Stimulated activated CD4-positive, alpha-beta T cell treated with anti-CD3 and anti-CD28 coated beads, TNF-alpha, amount 100 ng/mL, for 1 hour (primary cell): ENCODE measurements at places on chromosomes 7 and 10.

DNA sequence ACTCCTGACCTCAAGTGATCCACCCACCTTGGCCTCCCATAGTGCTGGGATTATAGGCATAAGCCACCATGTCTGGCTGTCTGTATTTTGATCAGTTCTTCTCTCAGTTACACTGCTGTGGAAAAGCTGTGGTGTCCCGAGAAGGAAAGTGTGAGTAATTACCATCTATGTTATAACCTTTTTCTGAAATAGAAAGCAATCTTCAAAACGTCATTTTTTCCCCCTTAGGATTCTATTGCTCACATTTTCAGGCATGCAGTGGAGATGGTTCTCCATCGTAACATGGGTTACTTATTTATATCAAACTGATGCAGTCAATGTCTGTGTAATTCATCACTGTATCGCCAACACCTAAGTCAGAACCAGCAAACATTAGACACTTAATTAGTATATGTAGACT is 103.5 kb upstream of the FAM3C start:
- DNase-seq, result no peak

DNA sequence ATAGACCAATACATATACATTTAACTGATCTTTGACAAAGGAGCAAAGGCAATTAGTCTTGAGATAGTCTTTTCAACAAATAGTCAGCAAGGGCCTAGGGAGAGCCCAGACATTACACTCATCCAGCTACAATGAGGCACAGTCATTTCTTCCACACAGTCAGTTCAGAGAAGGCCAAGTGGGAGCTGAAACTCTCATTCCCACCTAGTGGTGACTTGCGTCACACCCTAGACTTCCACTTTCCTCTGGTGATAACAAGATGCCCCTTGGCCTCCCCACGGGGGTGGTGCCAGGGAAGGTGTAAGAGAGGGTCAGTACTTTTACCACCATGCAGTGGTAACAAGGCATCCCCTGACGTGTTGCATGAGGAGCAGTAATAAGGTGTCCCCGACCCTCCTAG is 8.0 kb downstream of the FRMPD2 start:
- no peak for DNase-seq

- no peak for DNase-seq
These were observed 4.9 kb downstream of the PCOLCE start for GRCh38 chr7:100607111-100607510.

- no peak for DNase-seq
These were observed 508.5 kb downstream of the DNAJB6 start for GRCh38 chr7:157845203-157845835.

DNA sequence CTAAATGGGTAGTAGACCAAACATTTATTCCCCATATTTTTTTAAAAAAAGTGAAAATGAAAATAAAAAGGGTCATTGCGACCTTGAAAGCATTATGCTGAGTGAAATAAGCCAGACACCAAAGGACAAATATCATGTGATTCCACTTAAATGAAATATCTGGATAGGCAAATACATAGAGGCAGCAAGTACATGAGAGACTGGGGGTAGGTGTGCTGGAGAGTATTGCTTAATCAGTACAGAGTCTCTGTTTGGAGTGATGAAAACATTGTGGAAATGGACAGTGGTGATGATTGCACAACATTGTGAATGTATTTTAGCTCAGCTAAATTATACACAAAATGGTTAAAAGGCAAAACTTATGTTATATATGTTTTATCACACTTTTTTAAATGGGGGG is 169.4 kb downstream of the AKR1D1 start:
- DNase-seq, result no peak

- DNase-seq, result no peak
These were observed 25.5 kb upstream of the C10orf67 start for GRCh38 chr10:23370106-23370505.

GRCh38 chr7:90430614-90431460 is 27.6 kb downstream of the CLDN12 start:
- no peak for DNase-seq

DNA sequence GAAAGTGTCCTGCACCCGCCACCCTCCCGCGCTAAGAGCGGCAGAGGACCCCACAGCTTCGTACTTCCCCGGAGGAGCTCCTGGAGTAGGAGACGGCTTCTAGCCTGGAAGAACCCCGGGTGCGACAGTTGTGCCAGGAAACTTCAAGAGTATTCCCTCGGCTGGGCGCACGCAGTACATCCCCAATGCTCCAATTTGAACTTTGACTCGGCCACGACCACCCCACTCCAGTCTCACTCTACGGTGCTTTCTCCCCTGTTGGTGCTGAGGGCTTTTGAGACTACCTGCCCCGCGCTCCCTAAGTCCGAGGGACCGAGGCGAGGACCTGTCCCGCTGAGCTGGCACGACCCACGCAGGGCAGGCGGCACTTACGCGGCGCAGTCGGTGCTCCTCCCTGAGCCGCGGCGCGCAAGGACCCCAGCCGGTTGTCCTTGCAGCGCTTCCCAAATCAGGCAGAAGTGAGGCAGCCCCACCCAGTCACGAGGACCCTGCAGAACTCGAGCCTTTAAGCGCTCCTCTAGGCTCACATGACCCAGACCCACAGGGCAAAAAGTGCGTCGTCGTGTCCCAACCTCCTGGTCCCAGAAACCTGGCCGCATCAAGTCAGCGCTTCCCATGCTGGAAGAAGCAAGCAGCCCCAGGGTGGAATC is at the start of gene CPVL:
Gene CPVL (minus strand): TSS at position 481 of the 650 bp plus-strand sequence. CDS start 25,476 bp downstream, outside the sequence.
- no peak for DNase-seq

DNA sequence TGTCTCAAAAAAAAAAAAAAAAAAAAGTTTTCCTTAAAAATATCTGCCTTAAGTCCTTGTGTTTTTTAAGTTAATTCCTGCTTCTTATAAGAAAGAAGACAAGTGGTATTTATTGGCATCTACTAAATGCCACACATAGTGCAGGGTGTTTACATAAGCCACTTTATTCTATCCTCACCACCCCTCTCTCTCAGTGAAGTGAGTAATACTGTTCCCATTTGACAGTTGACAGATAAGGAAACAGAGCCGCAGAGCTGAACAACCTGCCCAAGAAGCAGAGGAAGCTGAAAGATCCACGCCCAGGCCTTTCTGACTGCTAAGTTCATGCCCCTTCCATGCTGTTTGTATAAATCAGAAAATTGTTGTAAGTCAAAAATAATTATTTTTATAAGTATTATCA is 54.1 kb downstream of the ABLIM1 start:
- DNase-seq, result no peak

DNA sequence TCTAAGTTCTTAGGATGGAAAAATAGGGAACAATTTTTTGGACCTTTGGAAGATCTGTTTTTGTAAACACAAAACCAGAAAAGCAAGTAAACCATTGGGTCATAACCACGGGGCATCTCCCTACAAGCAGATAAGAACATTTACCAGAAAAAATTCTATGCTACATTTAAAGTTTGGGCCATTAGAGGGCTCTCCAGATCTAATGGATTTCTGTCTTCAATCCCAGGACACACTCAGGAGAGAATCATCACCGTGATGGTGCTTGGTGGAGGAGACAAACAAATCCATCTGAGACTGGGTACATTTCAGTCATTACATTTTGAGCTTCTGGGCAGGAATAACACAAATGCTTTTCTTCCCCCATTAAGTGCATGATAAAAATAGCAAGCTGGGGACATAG is 178.4 kb upstream of the TARP start:
- DNase-seq, result no peak

DNA sequence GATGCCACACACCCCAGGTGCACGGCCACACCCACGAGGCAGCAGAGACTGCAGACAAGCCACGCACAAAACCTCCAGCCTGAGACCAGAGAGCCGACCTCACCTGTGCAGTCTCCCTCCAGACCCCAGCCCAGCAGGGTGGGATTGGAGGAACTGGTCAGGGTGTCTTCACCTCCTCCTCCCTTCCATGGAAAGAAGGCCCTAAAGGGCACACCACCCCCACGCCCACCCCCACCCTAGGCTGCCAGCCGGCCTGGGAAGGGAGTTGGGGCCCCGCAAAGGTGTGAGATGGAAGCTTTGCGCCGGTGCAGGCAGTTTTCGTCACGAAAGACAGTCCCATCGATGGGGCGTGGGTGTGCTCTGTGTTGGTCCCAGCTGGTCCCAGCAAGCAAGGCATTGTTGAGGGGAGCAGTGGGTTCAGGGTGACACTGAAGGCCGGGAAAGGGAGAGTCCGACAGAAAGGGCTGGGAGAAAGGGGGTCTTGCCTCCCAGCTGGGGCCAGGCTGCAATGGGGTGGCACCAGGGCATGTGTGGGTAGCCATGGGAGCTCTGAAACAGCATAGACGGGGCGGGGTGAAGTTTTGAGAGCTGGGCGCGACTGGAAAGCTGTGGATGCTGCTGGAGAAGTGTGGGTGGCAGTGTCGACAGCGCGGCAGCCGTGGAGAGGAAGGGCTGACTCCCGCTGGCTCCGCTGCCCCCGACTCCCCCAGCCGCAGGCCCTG is 349.2 kb downstream of the GLRX3 start:
- no peak for DNase-seq

GRCh38 chr10:32366588-32366987 is 19.6 kb upstream of the EPC1 start:
- no peak for DNase-seq

GRCh38 chr10:100887761-100888296 is 24.9 kb upstream of the SLF2 start:
- no peak for DNase-seq

GRCh38 chr7:141198194-141198958 is 124.5 kb downstream of the TMEM178B start:
- DNase-seq, result no peak

DNA sequence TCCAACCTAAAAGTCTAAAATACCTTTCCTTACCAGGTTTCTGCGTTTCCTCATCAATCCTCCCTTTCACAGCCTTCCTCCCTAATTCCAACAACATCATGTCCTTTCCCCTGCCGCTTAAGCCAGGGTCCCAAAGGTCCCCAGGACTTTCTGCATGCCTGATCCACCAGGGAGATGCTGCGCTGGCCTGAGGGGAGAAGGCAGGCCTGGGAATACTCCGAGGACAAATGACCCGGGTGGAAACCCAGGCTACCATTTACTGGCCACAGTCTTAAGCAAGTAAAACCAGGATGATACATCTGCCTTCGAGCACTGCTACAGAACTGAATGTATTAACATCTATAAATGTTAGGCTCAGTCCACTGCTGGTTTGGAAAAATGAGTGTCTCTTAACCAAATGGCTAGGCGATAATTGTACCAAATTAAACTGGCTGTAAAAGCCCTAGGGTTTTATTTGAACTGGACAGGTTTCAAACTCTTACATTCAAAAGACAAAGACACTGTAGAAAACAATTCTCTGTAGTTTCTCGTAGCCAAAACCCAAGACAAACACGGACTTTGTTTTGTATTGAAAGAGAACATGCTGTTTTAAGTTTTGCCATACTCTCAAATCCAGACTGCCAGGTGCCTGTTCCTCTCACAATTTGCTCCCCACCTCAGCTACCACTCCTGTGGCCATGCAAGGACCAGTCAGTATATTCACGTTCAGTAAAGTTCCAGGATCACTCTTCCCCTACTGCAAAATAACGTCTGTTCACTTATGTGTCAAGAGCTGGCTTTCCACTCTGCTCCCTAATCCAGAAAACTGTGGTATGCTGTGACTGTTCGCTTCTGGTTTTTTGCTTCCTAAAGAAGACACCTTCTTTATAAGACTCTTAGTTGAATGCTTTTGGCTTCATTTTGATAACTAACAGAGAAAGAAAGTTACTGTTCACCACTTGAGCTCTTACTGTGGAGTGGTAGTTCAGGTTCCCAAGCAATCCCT is 145.7 kb downstream of the RNF216 start:
- DNase-seq, result no peak

DNA sequence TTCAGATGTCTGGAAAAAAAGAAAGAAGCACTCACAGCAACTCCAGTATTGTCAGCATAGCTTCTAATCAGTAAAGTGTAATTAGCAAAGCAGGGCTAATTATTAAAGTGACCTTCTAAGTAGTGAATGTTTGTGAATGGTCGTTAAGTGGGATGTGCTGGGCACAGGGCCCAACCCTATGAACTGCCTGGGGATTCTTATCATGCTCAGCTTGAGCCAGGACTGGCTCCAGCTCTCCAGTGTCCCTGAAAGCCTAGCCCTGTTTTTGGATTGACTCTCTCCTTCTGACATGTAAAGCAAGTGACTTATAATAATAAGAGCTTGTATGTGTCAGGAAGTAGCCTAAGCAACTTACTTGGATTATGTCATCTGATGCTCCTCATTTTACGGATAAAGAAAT is 9.5 kb upstream of the TBX20 start:
- DNase-seq, result no peak

GRCh38 chr7:106905734-106906133 is 40.7 kb downstream of the PIK3CG start:
- no peak for DNase-seq

DNA sequence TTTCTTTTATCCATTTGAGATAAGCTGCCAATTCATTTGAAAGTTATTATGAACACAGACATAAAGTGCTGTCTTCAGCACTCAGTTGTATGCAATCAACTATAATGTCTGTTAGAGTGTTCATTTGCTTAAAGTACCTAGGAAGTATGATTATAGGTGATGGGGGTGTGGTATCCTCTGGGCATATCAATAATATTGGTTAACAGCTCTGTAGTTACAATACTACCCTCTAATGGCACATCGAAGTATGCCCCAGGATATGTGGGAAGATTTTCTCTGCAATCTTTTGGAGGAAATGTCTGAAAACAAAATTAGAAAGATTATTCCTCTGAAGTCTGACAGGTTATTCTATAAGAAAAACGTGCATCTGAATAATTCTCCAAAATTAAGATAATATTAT is 429.7 kb downstream of the ARL4A start:
- DNase-seq, result no peak

- no peak for DNase-seq
These were observed 19.3 kb downstream of the OR6B1 start for GRCh38 chr7:144019457-144019856.

- DNase-seq, result no peak
These were observed 159.5 kb downstream of the GPAM start for GRCh38 chr10:112024079-112024478.

DNA sequence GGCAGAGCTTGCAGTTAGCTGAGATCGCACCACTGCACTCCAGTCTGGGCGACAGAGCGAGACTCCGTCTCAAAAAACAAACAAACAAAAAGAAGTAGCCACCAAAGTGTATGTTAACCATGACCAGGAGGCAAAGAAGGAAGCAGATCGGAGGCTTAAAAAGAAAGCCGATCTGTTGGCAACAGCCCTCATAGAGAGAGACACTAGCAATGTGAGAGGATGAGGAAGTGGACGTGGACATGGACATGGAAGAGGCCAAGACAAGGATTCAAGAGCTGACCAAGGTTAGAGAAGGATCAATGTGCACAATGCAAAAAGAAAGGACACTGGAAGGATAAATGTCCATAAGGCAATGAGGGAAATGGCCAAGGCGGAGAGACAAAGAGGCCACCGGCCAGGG is 14.9 kb upstream of the ADCK2 start:
- DNase-seq, result no peak
